ENCODE measurements at places on chromosomes 2 and 18. TPM values are rescaled to one million over a fixed set of nuclear protein-coding genes. Genes with fewer than 3 reads are reported as not detected.

Gene POTEI
- under 0.01 TPM for total RNA-seq

Gene GULP1
- 21.9 TPM for total RNA-seq

Gene RUFY4
- total RNA-seq = not detected

Gene GLI2
- total RNA-seq = 3.1 TPM

Gene FAHD2B
- 6.3 TPM for total RNA-seq

Gene VIL1
- not detected for total RNA-seq

Gene CAPN14
- total RNA-seq = not detected

Gene HTR2B
- 0.52 TPM for total RNA-seq

Measured in skeletal muscle tissue (tissue), 5 donors.